ENCODE measurements at places on chromosomes 5 and 9.

DNA sequence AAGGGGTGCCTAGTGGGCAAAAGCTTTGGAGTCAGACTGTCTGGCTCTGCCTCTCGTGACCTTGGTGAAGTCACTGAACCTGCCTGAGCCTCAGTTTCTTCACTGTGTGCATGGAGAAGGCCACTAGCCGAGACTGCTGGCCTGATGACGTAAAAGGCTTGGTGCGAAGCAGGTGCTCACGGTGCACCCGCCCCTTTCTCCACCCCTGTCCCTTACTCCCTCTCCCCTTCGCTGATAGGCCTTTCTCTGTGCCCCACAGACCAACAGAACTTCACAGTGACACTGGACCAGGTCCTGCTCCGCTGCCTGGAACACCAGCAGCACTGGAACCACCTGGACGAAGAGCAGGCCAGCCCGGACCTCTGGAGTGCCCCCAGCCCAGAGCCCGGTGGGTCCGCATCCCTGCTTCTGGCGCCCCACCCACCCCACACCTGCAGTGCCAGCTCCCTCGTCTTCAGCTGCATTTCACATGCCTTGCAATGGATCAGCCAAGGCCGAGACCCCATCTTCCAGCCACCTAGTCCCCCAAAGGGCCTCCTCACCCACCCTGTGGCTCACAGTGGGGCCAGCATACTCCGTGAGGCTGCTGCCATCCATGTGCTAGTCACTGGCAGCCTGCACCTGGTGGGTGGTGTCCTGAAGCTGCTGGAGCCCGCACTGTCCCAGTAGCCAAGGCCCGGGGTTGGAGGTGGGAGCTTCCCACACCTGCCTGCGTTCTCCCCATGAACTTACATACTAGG lies 10.4 kb downstream of the FPGS start:
- DNase-seq = no peak

GRCh38 chr5:142356716-142357468 lies 32.1 kb upstream of the SPRY4 start:
- peak; percentile 86 for DNase-seq

DNA sequence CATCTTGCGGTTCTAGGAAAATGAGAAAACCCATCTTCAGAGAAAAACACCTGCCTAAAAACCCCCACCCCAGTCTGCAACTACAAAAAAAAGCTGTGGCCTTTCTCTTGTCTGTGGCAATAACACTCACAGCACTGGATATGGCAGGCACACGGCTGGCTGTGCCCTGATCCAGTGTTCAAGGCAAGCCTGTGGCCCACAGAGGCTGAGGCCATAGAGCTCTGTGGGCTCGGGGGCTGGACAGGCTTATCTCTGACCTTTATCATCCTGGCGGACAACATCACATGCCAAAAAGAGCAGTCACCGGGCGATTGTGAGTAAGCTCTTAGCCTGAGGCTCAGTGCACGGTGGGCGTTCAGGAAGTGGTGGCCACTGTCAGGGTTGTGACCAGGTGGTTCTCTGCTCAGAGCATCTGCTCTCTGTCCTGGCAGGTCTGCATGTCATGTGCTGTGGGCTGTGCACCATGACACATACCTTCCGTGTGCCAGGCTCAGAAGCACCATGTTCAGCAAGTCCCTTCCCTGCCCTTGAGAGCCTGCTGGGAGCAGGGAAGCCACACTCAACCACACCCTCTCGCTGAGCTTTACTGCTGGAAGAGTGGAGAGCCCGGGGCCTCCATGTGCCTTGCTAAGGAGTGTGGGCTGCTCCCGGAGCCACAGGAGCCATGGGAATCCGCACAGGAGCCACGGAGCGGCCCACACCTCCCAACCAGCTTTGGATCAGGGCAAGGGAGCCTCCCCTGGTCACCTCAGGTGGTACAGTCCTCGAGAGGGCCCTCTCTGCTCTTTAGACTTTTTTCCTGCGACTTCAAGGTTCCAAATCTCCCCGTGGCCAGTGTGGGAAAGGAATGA lies 34.6 kb upstream of the WDR38 start:
- no peak for DNase-seq

- no peak for DNase-seq
Measured at GRCh38 chr5:147539053-147539452, 29.2 kb upstream of the DPYSL3 start.

- peak; percentile 52 for DNase-seq
Measured at GRCh38 chr9:112844771-112845542, 45.7 kb downstream of the SLC46A2 start.

DNA sequence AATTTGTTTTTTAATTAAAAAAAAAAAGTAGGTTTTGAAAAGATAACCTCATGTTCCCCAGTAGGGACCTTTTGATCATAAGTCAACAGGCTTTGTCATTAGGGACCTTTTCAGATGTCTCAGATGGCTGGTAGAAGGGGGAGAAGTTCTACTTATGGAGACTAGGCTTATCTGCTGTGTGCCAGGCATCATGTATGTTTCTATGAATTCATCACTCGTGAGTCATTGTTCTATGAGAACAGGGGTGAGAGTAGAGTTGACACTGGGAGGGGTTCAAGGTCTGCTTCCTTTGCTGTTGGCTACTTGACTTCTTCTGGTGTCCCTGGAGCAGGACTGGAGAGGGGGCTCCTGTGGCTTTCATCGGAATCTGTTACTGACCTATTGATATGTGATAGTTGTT lies 138.8 kb downstream of the KDM4C start:
- DNase-seq = no peak

GRCh38 chr5:38249301-38249700 lies 9.1 kb upstream of the EGFLAM start:
- no peak for DNase-seq

GRCh38 chr5:10583663-10584572 lies 20.0 kb downstream of the ANKRD33B start:
- DNase-seq = no peak

DNA sequence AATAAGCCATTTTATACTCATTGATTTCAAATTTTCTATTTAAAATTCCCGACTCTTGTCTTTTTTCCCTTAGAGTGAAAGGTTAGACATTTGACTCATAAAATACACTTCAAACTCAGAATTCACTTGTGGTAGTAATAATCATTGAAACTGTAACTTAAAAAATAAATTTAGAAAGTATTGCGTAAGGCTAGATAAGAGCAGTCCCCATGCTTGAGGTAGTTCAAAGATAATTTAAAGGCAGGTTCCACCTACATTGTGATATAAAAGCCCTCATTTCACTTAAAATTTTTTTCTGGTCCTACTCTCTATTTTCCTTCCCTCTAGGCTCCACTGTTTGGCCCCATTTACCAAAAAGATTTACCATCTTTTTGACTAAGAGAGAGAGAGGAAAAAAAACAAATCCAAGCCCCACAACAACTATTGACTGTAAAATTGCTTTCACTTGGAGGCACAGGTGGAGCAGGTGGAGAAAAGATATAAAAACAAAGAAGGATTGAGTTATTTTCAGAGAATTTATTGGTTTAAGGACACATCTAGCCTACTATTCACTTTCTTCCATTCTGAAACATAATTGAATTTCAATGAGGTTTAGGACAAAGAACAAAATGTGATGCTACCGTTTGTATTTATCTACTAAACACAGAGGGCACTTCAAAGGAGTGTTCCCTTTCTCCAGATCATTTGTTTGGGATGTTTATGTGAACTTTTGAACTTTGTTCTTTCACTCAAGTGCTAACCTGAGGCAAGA lies 61.0 kb downstream of the FBXO4 start:
- no peak for DNase-seq

GRCh38 chr5:121850272-121850671 lies 1.4 kb upstream of the FTMT start:
- DNase-seq = no peak

GRCh38 chr9:130041648-130042405 lies 1.2 kb downstream of the FNBP1 start:
- DNase-seq = no peak

DNA sequence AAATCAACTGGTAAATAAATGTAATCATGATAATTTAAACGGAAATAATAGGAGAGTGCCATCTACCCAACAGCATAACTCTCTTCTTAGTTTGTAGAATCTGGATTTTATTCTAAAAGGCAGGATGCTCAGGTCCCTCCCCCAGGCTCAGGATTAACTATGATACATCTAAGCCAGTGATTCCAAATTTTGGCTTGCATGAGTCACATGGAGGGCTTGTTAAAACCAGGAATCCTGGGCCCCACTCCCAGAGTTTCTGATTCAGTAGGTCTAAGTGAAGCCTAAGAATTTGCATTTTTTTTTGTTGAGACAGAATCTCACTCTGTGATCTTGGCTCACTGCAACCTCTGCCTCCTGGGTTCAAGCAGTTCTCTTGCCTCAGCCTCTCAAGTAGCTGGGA lies 62.3 kb upstream of the ZFR start:
- no peak for DNase-seq

DNA sequence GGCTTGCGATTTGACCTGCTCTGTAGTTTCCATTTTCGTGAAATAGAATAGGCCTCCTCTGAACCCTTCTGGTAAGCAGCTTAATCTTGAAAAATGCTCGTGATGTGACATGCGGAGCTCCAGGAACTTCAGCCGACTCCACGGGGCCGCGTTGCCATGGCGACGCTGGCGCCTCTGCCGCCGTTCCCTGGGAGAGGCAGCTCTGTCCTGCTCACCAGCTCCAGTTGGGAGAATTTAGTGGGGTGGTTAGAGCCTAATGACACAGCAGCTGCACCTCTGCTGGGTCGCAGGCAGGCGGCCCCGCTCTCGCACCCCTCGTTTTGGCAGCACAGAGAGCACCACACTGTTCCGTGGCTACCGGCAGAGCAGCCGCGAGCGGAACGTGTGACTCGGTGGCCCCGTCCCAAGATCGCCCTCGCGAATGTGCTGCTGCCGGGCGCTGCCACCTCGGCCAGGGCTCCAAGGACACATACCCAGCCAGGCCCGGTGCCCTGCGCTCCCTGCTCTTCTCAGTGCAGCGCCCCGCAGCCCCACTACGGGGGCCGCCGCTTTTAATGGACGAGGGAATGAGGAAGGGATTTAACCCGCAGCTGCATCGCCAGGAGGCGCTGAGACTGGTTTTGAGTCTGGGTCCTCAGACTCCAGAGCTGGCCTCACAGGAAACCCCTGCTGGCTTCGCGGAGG lies 131.2 kb upstream of the LMX1B start:
- DNase-seq = no peak

GRCh38 chr9:1959371-1959770 lies 55.8 kb upstream of the SMARCA2 start:
- no peak for DNase-seq

DNA sequence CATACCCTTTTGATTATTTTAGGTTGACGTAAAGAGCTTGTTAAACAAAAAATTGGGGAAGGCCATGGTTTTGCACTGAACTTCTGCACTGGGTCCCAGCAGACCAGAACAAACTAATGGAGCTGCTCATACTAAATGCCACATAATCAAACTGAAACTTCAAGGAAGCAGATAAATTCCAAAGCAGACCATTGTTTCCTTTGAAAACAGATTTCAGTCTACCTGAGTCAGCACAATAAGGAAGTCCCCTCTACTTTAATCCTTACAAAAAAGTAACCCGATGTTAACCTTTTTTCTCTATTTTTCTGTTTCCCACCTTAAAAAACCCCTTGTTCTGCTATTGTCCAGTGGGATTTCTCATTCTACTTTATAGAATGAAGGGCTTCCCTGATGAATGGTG lies 39.2 kb downstream of the WDR36 start:
- DNase-seq = no peak

- no peak for DNase-seq
Measured at GRCh38 chr9:110975969-110976368, 62.3 kb downstream of the LPAR1 start.

DNA sequence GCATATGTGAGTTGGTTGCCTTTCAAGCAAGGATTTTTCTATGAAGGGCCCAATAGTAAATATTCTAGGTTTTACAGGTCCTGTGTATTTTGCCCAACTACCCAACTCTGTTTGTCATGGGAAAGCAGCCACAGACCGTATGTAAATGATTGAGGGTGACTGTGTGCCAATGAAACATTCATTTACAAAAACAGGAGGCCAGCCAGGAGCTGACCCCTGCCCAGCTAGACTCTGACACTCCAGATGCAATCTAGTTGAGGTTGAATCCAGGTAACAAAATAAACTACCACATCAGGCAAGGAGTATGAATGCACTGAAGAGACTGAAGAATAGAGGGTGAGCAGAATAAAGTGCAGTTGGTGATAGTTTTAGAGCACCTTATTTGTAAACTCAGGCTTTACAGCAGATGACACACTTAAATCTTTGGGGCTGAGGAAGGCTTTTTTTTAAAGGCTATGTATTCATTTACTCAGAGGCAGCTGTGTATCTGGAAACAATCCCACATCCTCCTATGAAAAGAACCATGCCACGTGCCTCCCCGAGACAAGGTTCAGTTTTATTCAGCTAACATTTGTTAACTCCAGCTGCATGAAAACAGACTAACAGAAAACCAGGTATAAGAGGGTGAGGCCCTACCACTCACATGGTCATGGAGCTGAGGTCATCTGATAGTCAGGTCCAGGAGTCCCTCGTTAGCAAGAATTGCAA lies 60.7 kb downstream of the SLC1A1 start:
- no peak for DNase-seq

DNA sequence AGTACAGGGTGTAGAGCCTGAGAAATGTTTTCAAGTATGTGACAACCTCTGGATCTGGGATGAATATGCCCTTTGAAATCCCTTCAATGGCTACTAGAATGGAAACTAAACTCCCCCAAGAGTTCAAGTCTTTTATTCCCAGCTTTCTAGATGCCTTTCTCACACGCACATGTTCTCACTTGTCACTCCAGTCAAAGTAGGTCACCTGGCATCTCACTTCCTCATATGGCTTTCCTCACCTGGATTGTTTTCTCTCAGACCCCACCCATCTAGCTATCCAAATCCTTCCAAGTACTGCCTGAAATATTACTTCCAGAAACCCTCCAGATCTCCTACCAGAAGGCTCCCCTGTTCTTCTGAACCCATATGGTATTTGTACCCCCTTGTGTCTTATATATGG lies 615.4 kb upstream of the KLF4 start:
- no peak for DNase-seq

GRCh38 chr9:77751341-77752091 lies 103.4 kb upstream of the GNA14 start:
- DNase-seq = no peak

- no peak for DNase-seq
Measured at GRCh38 chr5:83249156-83249555, 171.8 kb downstream of the XRCC4 start.

GRCh38 chr5:132378580-132378979 lies 9.1 kb downstream of the SLC22A5 start:
- DNase-seq = no peak

- no peak for DNase-seq
Measured at GRCh38 chr9:121160025-121160424, 41.6 kb downstream of the RAB14 start.

DNA sequence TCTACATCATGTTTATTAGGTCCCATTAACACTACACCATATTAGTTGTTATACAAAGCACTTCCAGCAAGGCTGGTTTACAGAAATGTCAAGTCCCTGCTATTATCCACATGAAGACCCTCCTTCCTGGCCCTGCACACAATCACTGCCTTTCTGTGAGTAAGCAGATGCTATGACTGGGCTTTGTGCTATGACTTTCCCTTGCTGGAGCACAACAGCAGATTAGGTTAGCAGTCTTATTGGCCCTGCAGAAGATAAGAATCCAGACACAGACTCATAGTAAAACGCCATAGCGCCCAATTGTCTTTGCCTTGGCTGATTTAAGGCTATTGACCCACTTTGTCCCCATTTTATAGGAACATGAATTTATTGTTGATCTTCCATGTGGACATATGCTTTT lies 228.9 kb upstream of the ACTBL2 start:
- DNase-seq = no peak

- no peak for DNase-seq
Measured at GRCh38 chr9:113772121-113772810, 103.8 kb upstream of the ZNF618 start.

GRCh38 chr9:124215368-124215910 lies 42.3 kb upstream of the NEK6 start:
- DNase-seq = no peak

- DNase-seq = no peak
Measured at GRCh38 chr9:92298036-92298435, 4.5 kb upstream of the IARS1 start.

Measured in activated CD4-positive, alpha-beta T cell treated with anti-CD3 and anti-CD28 coated beads for 1 hour (primary cell).